ENCODE measurements at places on chromosomes 4 and X. TPM values are rescaled to one million over a fixed set of nuclear protein-coding genes. Genes with fewer than 3 reads are reported as not detected.

TXK gene
- 0.06 TPM for total RNA-seq

TMPRSS11F gene
- not detected for total RNA-seq

STK26 gene
- 26.3 TPM for total RNA-seq

PRRG3 gene
- total RNA-seq = 0.37 TPM

VCX3B gene
- 3.8 TPM for total RNA-seq

UCHL1 gene
- not detected for total RNA-seq

XAGE2 gene
- total RNA-seq = not detected

GPC4 gene
- 0.29 TPM for total RNA-seq

RPA4 gene
- total RNA-seq = not detected
